Activated CD4-positive, CD25-positive, alpha-beta regulatory T cell treated with anti-CD3 and anti-CD28 coated beads, Interleukin-2, amount 50 U/mL, for 24 hours (primary cell): ENCODE measurements at places on chromosomes 16 and 17.

DNA sequence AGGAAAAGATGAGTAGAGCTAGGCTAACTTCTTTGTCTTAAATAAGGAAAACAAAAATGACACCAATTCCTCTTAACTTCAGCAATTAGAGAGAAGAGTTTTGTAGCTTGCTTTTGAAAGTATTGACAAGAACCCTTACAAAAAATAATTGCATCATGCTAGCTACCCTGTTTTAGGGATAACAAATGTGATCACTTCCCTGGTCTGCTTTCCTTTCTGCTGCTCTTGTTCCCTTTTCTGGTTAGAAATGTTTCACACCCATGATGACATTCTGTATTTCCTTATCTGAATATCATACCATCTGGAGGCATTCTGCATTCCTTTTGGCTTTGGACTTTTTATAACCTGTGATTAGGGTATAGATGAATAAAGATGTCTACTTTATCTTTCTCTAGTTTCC is 9.9 kb upstream of the SMIM36 start:
- no peak for ATAC-seq

- no peak for ATAC-seq
Measured at GRCh38 chr16:1961651-1962067, 2.3 kb downstream of the NDUFB10 start.

DNA sequence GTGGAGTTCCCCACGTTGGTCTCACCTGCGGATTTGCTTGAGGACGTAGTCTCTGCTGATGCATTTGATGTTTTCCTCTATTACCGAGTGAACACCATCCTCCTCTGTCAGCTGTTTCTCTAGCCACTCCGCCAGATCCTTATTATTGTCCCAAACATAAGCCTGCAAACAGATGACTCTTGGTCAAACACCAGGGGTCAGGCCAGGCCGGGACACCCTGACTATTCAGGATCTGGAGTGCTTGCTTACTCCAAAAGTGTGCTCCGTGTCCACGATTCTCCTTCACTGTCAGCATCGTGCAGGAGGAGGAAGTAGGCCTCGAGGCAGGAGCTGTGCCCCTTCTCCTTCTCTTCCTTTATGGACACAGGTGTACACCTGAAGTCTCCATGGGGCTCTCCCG is 140.2 kb downstream of the AATF start:
- no peak for ATAC-seq

- ATAC-seq = no peak
Measured at GRCh38 chr17:14225254-14225980, 11.2 kb downstream of the CDRT15 start.

DNA sequence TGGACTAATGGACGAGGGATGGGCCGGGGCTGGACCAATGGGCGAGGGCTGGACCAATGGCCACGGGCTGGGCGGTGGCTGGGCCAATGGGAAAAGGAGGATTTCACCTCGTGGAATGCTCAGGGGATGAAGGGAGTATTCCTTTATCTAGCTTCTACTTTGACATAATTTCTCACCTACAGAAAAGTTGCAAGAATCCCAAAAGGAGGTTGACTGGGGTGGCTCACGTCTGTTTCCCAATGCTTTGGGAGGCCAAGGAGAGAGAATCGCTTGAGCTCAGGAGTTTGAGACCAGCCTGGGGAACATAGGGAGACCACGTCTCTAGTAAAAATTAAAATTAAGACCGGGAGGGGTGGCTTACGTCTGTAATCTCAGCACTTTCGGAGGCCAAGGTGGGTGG is 5.7 kb upstream of the FLYWCH1 start:
- ATAC-seq = no peak

DNA sequence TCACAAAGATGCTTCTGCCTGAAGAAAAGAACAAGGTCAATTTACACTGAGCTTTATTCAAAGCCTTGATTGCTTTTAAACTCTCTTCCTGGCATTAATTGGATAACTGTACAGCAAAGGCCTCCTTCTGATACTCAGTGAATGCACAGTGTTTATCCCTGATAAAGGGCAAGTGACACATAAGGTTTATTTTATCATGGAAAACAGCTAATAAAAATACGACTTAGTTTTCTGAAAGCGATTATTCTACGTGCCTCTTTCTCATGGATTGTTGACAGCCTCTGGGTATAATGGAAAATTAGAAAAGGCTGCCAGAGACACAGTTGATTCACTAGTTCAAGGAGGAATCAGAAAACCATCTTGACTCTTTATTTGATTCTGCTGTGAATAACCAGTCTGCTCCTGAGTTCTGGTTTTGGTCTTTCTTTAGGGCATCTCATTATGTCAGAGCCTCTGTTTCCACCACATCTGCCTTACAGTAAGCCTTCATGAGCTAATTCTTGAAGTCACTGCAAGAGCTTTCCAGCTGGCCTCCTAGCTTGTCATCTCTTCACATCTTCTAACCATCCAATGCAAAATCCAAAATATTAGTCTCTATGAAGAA is 212.9 kb downstream of the CNTNAP4 start:
- ATAC-seq = no peak

DNA sequence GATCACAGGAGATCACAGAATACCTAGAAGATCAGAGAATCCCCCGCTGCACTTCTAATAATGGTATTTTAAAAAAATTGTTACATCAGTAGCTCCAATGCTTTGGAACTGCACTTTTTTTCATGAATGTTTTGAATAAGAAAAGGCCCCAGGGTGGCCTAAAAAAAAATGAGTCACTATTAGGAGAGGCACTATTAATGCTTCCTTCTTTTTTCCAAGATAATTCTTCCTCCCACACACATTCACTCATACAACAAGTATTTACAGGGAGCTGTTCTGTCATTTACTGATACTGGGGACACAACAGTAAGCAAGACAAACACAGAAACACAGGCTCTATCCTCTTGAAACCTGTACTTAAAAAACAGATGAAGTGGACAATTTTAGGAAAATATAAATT is 675 bp upstream of the PDZD9 start:
- ATAC-seq = no peak

- no peak for ATAC-seq
Measured at GRCh38 chr16:7653746-7654461, 321.3 kb downstream of the RBFOX1 start.

GRCh38 chr17:29575511-29576213 is 7.2 kb downstream of the TP53I13 start:
- ATAC-seq = no peak

GRCh38 chr17:5714993-5715392 is 130.7 kb upstream of the NLRP1 start:
- no peak for ATAC-seq

DNA sequence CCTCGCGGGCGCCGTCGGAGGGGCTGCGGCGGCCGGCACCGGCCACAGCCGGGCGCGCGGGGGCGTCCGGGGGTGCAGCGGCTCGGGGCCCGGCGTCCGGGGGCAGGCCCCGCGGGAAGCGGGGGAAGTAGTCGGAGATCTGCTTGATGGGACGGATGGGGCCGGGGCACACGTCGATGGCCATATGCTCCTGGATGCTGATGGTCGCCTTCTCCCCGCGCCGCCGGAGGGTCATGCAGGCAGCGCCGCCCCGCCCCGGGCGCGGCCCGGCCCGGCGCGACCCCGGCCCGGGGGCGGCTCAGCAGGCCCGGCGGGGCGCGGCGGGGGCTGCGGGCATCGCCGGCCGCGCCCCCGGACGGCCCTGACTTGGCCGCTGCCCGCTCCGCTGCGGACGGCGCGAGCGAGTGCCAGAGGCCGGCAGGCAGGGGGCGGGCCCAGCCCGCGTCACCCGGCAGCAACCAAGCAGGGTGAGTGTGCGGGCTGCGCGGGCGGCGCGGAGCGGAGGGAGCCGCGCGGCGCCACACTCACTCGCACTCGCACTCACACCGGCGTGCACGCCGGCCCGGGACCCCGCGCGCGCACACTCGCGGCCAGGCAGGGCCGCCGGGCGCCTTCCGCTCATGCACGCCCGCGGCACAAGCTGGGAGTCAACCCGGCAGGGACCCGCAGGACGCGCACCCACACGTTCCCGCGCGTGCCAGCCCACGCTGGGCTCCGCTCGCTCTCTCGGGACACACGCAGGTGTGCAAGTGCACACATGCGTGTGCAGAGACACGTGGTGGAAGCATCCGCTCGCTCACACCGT is at the start of gene DOC2B:
TSS of gene DOC2B (minus strand) at position 406 of the 805 bp plus-strand sequence. CDS start at position 235, 171 bp downstream.
- peak; percentile 63 for ATAC-seq

GRCh38 chr17:4580291-4580690 is 4.0 kb upstream of the SMTNL2 start:
- no peak for ATAC-seq

GRCh38 chr17:17236295-17237025 is 508 bp downstream of the FLCN start:
- no peak for ATAC-seq

DNA sequence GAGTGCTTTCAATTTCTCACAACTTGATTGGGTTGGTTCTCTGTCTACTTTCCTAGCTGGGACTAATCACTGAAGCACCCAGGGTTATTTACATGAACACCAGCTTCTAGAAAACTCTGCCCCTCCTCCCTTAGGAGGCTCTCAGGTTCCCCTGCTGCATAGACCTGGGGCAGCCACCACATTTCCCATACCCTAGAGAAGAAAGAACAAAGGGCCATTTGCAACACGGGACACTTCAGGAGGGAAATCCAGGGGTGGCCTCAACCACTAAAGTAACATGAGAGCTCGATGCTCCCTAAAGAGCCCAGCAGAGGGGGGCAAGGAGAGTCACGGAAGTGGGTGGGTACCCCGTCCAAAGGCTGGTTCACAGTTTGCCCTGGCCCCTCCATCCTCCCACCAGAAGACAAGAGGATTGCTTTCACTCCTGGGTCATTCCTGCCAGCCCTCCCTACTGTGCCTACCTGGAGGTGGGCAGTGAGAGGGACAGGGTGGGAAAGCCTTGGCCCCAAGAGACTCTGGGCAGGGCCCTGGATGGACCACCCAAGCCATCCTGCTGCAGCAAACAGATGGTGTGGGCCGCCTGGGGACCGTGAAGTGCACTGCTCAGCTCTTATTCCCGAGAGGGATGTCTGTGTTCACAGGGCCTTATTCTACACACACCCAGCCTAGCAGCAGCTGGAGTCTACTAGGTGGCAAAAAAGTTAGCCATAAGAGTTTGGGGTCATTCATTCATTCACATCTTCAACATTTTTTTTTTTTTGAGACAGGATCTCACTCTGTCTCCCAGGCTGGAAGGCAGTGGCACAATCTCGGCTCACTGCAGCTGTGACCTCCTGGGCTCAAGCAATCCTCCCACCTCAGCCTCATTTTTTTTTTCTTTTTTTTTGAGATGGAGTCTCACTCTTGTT is 392.1 kb downstream of the SOX9 start:
- ATAC-seq = no peak

- peak; percentile 4 for ATAC-seq
Measured at GRCh38 chr17:4998027-4998731, 429 bp downstream of the KIF1C start.

DNA sequence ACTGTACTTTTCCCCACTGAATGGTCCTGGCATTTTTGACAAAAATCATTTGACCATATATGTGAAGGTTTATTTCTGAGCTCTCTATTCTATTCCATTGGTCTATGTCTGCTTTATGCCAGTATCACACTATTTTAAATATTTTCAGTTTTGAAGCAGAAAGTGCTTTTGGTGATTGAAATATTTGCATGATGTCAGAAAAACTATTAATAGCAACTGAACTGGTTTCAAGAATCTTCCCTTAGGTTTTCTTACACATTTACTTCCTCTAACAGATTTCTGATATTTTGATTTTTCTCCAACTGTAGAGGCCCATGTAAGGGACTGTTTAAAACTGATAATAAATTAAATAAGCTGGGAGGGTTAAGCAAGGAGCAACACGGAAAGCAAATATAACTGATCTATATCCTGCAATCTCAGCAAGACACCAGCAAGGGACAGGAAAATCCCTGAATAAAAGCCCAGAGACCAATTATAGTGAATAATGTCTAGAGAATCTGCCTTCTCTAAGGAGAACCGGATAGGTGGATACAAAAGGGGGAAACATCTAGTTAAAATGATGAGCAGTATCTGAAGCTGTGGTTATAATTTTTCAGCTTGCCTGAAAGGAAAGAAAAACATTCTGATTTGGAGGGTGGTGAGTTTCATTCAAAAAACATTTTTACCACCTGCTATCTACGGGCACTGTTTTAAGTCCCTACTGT is 80.9 kb upstream of the STAC2 start:
- no peak for ATAC-seq

DNA sequence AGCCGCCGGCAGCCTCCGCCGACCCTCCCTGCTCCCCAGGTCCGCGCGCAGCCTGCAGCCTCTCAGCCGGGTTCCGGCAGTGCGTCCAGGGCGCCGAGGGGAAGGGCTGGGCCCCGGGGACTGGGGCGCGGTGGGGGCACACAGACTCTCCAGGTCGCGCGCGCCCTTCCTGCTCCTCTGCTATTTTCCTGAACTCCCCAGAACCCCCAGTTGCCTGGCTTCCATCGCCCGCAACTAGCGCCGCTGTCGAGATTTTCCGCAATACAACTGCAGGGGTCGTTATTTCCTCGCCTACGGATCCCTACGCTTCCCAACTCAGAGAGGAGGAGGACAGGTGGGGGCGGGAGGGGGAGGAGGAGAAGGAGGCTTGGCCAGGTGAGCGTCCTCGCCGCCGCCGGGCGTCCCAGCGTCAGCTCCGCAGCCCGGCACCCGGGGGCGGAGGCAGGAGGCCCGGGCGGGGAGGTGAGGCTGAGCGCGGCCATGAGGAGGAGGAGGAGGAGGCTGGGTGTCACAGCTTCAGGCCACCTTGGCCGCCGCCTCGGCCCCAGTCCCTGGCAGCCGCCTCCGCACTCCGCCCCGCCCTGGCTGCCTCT is at the start of gene CA10:
TSS of gene CA10 (minus strand) at position 265 of the 593 bp plus-strand sequence.
- ATAC-seq = no peak

DNA sequence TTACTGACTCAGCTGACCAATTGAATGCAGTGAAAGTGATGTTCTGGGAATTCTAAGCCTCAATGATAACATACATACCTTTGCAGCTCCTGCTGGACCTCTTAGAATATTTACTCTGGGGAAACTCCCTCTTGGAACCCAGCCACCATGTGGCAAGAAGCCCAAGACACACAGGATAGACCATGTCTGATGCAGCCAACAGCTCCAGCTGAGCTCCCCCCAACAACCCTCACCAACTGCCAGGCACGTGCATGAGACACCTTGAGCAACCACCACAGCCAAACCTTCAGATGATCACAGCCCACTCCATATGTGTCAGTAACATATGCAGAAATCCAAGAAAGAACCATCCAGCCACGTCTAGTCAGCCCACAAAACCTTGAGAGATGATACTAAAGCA is 53.0 kb downstream of the XYLT1 start:
- no peak for ATAC-seq

DNA sequence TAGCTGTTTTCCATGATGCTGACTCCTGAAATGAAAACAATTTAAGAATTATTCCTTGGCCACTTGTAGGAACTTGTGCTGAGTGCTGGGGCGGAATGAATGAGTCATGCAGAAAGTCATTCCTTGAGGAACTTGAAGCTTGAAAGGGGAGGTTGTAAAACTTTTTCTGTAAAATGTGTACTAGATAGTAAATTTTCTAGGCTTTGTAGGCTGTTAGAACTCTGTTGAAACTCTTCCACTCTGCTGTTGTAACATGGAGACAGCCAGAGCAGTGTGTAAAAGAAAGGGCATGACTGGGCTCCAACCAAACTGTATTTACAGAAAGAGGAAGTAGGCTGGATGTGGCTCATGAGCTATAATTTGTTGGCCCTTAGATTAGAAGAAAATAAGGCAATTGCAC is 46.1 kb downstream of the ABCA8 start:
- no peak for ATAC-seq
